ENCODE measurements at places on chromosomes 4 and X.

DNA sequence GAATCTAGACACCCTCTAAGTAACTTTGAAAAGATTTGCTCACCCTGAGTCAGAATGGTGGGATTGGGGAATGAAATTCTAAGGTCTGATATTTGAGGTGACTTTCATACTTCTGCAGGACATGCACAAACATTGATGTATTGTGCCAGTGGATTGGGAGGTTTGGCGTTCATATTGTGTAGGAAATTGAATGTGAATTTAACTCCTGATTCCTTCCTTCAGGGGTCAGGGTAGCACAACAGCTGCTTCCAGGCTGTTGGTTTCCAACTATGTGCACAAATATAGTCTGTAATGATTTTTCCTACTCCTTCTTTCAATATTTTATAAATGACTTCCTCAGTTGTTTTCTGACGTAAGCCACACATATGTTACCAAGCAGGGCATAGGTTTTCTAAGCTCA, 3.1 kb downstream of the IL1RAPL1 start:
- no peak for DNase-seq

DNA sequence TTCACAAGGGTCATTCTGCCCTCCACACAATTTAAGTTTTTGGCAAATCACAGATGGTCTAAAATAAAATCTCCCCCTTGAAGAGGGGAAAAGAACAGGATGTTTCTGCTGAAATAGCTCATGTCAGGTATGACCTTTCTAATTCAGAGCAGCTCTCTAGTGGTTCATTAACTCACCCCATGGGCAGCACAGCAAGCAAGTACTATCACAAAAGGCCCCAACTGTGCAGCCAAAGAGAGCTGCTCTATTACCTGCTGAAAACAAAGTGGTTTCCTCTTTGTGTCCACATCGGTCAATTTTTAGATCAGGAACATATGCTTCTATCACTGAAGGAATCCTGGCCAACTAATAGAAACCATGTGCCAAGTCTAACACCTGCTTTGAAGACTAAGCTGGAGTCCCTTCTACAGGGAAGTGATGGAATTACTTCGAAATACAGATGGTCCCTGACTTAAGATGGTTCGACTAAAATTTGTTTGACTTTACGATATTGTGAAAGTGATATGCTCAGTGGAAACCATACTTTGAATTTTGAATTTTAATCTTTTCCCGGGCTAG, 164.3 kb downstream of the ENOX2 start:
- no peak for DNase-seq

GRCh38 chr4:87353592-87353991, 30.9 kb upstream of the HSD17B13 start:
- peak; percentile 30 for DNase-seq

GRCh38 chr4:123505095-123506010, 108.8 kb downstream of the SPRY1 start:
- peak; percentile 61 for DNase-seq

GRCh38 chr4:103150677-103151076, 47.5 kb downstream of the CENPE start:
- DNase-seq = no peak

DNA sequence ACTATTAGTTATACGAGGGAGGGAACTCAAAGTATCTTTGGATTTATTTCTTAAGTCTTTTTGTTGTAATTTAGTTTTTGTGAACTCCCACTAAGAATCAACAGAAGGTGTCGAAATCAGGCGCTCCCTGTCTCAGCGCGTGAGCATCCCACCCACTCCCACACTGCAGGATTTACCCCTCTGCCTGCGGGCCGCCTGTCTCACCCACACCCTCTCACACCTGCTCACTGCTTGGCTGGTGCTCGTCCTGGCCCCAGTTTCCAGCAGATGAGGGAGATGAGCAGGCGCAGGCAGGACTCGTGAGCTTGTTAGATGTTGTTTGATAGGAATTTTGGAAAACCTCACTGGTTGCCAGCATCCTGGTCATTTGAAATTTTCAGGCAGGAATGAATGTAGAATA, 20.8 kb upstream of the HGFAC start:
- DNase-seq = no peak

- no peak for DNase-seq
Observed at GRCh38 chr4:8053688-8054449, 104.7 kb downstream of the ABLIM2 start.

- peak; percentile 37 for DNase-seq
Observed at GRCh38 chr4:88753658-88754571, 56.3 kb upstream of the NAP1L5 start.

GRCh38 chr4:168871632-168872031, 138.4 kb downstream of the CBR4 start:
- no peak for DNase-seq

GRCh38 chrX:54754854-54755253, 43.2 kb downstream of the ITIH6 start:
- DNase-seq = no peak

DNA sequence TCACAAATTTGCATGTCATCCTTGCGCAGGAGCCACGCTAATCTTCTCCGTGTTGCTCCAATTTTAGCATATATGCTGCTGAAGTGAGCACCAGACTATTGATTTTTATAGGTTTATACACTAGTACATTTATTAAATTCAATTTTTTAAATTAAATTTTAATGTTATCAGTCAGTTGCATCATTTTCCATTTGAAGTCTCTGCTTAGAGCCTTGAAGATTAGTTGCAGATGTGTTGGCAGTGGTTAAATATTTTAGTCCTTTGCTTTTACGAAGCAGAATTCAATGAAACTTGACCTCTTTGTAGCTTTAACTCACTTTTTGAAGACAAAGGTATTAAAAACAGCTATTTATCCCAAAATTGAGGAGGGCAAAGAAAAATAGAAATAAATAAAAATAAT, 16.5 kb downstream of the TRAPPC11 start:
- DNase-seq = no peak

DNA sequence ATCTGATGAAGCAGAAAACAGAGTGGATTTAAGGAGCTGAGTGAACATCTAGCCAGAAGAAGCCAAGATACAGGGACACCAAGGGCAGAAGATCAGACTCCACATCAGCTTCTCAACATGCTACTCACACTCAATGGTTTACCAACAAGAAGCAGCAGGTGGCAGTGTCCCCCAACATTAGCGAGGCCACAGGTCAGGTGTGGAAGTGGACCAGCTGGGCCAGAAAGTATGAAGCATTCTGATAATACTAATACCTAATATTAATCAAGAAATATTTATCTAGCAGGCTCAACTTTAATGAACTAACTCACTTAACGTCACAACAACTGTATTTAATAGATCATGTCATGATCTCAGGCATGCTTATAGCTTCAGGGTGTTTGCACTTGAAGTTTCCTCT, 73.4 kb upstream of the TTC29 start:
- DNase-seq = peak; percentile 25

GRCh38 chr4:16140231-16140878, 56.5 kb upstream of the PROM1 start:
- no peak for DNase-seq

GRCh38 chr4:52869196-52869595, 7.1 kb downstream of the RASL11B start:
- DNase-seq = no peak

DNA sequence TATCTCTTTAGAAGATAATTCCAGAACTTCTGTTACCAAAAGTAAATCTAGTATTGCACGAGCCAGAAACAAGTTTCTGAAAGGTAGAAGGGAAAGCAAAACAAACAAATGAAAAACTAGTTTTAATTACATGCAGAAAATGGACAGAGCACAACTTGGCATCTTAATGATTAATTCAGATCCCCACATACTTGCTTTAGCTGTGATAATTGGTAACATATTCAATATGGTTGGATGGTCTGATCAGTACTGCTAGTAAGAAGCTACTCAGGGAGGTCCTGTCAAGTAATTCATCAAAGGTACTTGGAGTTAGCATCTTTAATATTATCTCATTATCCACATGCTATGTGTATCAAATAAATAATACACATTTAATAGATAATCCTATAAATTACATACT, 204.3 kb downstream of the TRAM1L1 start:
- no peak for DNase-seq

DNA sequence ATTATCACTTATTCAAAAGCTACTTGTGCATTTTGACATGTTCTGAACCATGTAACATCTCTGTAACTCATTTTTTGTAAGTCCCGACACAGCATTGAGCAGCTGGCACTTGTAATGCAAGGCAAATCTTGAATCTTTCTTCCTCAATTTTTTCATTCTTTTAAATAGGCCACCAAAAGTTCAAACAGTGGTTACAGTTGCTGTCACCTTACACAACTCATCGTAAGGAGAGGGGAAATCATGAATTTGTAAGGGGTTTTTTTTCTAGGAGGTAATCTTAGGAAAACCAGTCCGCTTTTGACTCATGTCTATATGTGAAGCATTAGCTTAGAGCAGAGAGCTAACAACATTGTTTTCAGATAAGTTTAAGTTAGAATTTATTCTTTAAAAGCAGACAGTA, 124.5 kb downstream of the PDLIM5 start:
- no peak for DNase-seq

- DNase-seq = no peak
Observed at GRCh38 chrX:135651647-135652295, 61.7 kb upstream of the CT45A1 start.

GRCh38 chr4:77917075-77917474, 54.4 kb downstream of the MRPL1 start:
- DNase-seq = no peak

GRCh38 chr4:54281054-54281766, 52.1 kb downstream of the PDGFRA start:
- no peak for DNase-seq

DNA sequence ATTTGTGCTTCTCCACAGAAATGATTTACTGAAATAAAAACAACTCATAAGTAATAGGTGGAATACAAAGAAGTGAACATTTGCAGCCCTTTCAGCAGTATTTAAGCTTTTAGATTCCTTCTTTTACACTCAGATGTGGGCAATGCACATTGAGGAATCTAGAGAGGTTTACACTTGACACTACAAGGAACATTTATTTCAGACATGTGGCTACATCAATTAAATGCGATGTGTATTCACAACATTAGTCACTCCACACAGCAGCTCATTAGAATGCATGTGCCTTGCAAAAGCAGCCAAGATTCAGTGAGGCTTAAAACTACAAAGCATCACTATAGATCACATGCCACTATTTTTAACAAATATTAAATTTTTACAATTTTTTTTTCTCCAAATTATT, 480.7 kb downstream of the INPP4B start:
- peak; percentile 57 for DNase-seq

- DNase-seq = no peak
Observed at GRCh38 chr4:54516556-54517215, 141.1 kb upstream of the KIT start.

- DNase-seq = no peak
Observed at GRCh38 chr4:84932462-84932861, 34.0 kb downstream of the WDFY3 start.

DNA sequence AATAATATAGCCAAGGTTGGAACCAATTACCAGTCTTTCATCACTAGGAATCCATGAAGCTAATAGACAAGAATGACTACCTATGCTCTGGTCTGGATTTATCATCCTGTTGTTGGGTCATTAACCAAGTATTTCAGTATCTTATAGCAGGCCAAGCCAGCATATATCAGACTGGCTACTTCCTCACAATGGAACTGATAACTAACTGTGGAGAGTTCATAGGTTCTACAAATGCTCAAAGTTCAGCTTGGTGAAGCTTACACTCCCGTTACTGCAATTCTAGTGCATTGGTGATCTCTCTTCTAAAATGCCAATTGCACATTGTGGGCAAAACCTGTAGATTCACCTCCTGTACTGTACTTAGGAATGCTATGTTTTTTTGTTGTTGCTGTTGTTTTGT, 4.8 kb downstream of the TRPC5OS start:
- DNase-seq = no peak

GRCh38 chrX:1306909-1307625, 29.5 kb upstream of the IL3RA start:
- no peak for DNase-seq

DNA sequence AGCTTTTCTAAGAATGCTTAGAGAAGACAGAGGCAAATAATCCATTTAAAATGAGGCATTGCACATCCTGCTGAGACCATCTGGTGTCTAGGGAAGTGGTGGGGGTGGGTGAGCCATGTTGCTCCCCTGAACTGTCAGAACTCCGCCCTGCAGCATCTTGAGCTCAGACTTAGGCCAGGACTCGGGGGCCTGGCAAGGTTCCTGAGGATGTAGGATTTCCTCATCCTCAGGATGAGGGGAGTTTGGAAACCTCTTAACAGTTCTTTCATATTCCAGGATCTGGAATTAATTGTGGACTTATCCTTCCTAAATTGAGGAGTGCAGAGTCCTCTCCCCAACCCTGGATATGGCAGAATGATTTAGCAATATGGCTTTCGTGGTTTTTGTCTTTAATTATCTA, 6.6 kb downstream of the TLL1 start:
- no peak for DNase-seq

- no peak for DNase-seq
Observed at GRCh38 chrX:30887721-30888120, 1.3 kb downstream of the TAB3 start.

DNA sequence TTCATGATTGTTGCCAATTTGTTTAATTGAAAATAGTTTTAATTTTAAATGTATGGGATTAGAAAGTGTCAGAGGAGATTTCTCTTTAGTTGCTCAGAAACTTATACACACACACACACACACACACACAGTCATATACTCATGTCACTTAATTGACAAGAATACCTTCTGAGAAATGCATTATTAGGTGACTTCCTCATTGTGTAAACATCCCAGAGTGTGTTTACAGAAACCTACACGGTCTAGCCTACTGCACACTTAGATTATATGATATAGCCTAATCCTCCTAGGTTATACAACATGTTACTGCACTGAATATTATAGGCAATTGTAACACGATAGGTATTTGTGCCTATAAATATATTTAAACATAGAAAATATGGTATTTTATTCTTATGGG, 1327.4 kb downstream of the FSTL5 start:
- no peak for DNase-seq

Measured in Caki2 (cell line).